Erythroblast (primary cell): ENCODE measurements at places on chromosomes 12 and 14.

DNA sequence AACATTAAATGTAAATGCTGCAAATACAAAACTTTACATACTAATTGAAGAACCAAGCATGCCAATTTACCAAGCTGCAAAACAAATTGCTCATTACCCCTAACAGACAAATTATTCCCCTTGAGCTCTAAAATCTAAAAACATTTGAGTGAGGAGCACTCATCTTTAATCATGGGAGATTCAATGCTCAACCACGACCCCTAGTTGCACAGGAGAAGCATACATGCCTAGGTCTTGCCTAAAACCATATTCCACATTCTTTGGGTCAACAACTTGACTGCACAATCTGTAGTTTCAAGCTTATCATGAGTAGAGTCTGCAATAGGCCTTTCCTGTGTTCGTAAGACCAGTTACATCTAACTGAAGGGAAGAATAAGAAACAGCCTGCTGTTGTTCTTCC, 69.7 kb downstream of the MGAT4C start:
- DNase-seq: no peak

- DNase-seq: no peak
Observed at GRCh38 chr14:20417250-20418186, 4.2 kb upstream of the TEP1 start.

DNA sequence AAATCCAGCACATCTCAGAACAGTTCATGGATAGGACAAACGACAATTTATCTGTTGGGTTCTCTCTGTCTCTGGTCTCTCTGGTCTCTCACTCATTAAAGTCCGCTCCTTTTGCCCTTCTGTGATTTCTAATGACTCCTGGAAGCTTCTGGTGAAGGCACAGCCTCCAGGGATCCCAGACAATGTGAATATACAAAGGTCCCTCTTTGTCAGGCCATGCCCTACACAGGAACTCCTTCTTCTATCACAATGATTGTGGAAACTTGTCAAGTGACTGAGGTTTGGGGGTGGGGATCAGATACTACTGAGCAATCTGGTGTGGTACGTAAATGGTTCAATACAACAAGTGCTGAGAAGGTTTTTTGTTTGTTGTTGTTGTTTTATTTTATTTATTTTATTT, 42.7 kb upstream of the CDK17 start:
- no peak for DNase-seq

- no peak for DNase-seq
Observed at GRCh38 chr12:22536971-22537544, 7.3 kb downstream of the C2CD5 start.

GRCh38 chr12:59088673-59089072, 168.4 kb upstream of the LRIG3 start:
- no peak for DNase-seq

- no peak for DNase-seq
Observed at GRCh38 chr14:106507354-106507753, 981.0 kb downstream of the TMEM121 start.

DNA sequence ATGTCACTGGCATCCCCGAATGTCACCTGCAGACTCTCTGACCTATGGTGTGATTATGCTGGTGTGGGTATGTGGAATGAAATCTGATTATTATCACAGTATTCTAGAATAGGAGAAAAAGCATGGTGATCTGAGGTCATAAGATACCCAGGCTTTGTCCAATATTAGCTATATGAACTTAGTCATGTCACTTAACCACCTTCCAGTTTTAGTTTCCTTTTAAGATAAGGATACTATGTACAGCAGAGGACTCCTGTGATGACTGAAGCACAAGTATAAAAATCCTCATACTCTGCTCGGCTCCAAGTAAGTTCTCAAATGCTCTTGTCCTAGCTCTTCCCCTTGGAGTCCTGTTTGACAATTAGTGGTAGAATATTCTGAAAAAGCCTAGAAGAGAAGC, 2.8 kb downstream of the GNS start:
- DNase-seq: no peak

GRCh38 chr12:98863167-98863566, 218.1 kb downstream of the APAF1 start:
- no peak for DNase-seq

DNA sequence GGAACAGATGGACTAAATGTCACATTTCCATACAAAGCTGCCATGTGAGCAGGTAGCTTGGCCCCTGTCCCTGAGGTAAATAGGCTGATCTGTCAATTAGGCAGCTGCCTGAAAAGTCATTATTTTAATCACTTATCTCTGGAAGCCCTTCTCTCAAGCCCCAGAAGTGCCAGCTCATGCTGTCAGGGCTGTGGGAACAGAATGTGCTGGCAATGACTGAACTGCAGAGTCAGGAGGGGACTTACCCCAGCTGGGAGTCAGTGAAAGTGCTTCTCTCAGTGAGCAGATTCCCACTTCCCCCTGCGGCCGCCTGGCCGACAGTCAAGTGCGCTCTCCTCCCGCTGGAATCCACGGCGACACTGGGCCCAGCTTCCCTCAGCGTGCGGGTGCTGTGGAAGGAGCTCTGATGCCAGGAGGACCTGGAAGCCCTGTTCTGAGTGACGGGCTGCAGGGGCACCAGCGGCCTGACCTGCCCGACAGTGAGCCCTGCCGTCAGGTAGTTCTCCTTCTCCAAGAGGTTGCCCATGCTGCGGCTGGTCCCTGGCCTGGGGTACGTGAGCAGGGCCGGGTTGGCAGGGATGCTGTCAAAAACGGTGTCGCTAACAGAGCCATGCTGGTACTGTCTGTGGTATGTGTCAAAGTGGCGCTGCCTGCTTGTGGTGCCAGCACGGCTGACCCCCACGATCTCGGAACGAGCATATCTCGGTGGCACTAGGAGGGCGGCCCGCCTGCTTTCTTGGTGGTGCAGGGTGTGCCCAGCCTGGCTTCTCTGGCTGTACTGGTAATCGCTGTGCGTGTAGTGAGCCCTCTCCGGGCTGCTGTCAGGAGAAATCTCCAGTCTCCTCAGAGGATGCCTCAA, 18.7 kb downstream of the PKP2 start:
- no peak for DNase-seq

DNA sequence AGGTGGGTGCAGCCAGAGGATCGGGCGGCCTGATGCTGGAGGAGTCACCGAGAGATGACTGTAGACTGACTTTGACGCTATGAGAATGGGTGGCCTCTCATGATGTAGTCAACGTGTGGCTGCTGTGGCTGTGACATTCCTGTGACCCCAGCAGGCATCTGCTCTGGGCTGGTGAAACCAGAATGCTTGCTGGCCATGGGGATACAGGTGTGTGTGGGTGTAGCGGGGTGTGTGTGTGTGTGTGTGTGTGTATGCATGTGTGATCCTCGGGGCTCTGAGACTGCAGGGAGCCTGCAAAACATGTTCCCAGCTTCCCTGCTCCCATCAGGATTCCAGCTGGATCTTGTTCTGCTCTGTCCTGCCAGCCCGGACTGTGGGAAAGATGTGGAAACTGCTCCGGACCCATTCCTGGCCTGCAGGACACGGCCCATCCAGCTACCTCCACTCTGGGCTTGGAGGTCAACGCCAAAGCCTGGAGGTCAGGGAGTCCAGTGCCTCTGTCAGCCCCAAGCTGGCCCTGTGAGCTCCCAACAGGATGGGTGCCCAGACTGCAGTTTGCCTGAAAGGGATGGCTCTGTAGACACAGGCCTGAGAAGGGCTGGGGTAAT, 18.8 kb upstream of the HHIPL1 start:
- no peak for DNase-seq

- no peak for DNase-seq
Observed at GRCh38 chr14:89724628-89724960, 229.9 kb downstream of the EFCAB11 start.

DNA sequence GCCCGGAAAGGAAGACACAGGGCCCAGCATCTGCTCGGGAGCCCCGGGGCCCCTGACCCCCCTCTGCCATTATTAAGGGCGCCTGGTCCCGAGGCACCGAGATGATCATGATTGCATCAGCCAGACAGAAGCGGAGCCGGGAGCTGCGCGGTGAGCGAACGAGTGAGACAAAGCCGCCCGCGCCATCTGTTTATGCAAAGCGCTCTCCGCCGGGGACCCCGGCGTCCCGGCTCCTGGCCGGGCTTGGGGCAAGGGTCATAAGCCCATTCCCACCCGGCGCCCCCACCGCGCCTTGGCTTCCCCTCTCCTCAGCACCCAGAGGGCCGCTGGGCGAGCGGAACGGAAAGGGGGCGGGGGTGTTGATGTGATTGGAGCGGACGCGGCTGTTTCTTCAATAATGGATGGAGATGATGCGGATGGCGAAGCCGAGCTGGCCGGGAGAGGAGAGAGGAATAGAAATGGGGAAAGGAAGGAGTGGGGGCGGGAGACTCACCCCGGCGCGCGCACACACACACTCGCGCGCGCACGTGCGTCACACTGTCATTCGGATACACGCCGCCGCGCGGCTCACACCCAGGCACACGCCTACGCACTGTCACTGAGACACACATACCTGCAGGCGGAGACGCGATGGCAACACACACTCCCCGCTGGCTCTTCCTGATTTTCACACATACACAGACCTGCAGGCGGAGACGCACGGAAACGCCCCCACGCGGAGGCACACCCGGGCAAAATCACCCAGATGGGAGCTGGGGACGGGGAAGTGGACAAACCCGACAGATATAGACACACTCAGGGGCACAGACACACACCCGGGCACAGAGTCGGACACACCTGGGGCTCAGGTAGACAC, 10.7 kb downstream of the STAC3 start:
- DNase-seq: peak; percentile 29

- DNase-seq: peak; percentile 88
Observed at GRCh38 chr12:121811434-121812319, 7.9 kb downstream of the SETD1B start.

- DNase-seq: peak; percentile 51
Observed at GRCh38 chr12:108838194-108839017, 19.0 kb downstream of the SSH1 start.

- no peak for DNase-seq
Observed at GRCh38 chr12:114975640-114976310, 291.8 kb upstream of the TBX3 start.

DNA sequence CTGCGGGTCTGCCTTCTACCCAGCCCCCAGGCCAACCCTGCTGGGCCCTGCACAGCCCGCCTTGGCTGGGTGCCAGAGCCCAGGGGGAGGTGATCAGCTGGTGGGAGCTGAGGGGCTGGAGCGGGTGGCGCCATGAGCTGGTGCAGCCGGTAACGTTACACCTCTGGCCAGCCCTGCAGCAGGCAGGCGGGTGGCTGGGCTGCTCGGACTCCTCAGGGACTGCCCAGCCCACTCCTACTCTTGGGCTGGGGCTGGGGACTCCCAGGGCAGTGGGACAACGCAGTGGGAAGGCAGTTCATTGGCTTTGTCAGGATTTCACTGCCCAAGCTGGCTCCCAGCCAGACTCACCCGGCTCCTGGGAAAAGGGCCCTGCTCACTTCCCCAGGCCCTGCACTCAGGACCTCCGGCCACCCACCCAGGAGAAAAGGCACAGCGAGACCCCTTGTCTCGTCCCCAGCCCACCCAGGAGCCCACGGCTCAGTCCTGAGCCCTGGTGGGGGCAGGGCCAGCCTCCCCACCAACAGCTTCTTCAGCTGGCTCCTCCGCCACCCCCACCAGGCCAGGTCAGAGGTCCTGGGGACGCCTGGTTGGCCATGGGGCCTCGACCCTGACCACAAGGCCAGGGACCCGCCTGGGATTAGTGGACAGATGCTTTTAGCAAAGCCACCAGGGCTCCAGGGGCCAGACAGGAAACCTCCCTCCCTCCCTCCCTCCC, 1.0 kb downstream of the PGF start:
- DNase-seq: peak; percentile 25

- DNase-seq: no peak
Observed at GRCh38 chr14:52877628-52878027, 73.2 kb downstream of the FERMT2 start.

- no peak for DNase-seq
Observed at GRCh38 chr12:25839470-25839869, 119.0 kb upstream of the RASSF8 start.

DNA sequence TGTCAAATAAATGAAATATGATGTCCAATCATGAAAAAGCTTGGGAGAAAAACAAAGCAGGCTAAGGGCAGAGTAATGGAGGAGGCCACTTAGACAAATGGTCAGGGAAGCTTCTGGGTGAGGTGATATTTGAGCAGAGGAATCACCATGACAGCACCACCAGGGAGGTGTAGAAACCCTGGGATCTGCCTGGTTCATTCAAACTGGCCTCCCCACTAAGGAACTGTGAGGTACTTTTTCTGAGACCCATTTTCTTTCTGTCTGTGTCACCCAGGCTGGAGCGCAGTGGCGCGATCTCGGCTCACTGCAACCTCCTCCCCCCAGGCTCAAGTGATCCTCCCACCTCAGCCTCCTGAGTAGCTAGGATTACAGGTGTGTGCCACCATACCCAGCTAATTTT, 7.8 kb upstream of the SSH1 start:
- DNase-seq: no peak

DNA sequence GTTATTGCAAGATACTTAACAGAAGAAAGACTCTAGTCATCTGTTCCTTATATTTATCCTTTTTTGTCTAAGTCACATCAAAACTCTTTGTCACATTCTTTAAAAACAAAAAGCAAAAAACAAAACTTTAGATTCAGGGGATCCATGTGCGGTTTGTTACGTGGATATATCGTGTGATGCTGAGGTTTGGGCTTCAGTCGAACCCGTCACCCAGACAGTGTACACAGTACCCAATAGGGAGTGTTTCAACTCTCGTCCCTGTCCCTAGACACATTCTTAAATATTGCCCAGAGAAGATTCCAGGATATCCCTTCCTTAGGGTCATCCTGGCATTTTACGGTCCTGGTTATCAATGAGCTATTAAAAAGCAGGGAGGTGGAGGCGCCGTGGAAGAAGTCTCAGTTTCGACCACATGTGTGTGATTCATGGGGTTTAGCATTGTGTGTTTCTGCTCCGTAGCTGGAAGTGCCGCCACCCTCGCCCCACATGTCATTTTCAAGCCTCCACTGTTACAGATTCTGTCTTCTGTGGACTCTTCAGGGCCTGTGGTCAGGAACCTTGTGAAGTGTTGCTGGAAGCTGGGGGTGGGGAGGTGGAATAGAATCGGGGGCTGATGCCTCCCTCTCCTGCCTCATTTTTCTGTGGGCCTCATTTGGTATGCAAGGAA, 19.9 kb downstream of the CCND2 start:
- DNase-seq: no peak

- no peak for DNase-seq
Observed at GRCh38 chr14:94653321-94653720, 41.1 kb downstream of the SERPINA3 start.

DNA sequence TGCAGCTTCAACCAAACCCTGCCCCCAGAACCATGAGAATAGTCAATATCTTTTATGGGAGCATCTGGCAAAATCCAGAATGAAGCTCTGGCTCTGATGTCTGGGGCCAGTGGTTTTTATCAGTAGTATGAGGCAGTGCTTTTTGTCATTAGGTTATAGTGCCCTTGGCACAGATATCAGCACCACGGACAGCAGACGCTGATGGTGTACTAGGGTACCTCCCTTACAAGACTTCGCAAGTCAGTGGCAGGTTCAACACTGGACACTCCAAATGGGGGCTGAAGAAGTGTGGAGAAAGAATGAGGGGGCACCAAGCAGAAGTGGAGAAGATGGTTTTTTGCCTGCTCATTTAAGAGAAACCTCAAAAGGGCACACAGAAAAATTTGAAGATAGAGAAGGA, 68.2 kb upstream of the E2F7 start:
- DNase-seq: peak; percentile 31

DNA sequence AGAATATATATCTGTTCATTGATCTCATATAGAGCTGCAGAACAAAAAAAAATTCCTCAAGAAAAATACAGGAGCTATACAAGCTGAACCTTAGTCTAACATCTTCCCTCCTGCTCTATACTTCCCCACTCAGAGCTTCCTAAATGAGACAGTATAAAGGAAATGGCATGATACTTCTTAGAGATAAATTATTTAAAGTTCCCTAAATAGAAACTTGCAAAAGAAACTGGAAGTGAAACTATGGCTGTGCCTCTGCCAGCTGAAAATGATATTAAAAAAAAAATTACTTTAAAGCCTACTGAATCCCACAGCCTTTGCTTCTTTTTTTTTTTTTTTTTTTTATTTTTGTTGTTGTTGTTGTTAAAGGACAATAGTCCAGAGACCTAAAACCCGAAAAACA, 11.6 kb upstream of the NEK9 start:
- DNase-seq: no peak
